ENCODE measurements at places on chromosomes 11 and 22.

GRCh38 chr11:118108513-118108912, 21.8 kb upstream of the SMIM35 start:
- H3K27me3 ChIP-seq = no peaks in the 10 kb centered on the region
- no peak overlapping the region for H3K4me3 ChIP-seq
- no peaks in the 10 kb centered on the region for H3K36me3 ChIP-seq
- H3K4me1 ChIP-seq = no peaks in the 10 kb centered on the region
- H3K27ac ChIP-seq = no peak overlapping the region

DNA sequence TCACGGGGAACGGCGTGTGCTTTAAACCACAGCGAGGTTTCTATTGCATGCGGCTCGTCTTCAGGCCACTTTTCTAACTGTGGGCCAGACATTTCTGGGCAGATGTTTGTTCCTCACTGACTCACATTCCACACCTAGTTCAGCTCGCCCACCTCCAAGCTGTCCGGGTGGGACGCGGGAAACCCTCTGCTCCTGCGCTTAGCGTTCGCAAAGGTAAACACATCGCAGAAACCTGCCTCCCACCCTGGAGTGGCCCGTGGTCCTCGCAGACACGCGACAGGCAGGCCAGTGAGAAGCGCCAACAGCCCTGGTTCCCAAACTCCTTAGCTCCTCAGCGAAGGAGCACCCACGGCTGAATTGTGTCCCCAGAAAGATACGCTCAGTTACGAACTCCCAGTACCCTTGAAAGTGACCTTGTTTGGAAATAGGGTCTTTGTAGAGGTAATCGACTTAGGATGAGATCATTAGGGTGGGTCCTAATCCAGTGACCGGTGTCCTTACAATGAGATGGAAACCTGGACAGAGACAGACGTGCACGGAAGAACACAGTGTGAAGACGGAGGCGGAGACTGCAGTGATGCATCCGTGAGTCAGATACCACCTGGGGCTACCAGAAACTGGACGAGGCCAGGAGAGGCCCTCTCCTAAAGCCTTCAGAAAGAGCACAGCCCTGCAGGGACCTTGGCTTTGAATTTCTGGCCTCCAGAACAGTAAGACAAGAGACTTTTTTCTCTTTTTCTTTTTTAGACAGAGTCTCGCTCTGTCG, 82.7 kb downstream of the CELSR1 start:
- H3K4me3 ChIP-seq = no peak overlapping the region
- DNase-seq = no peak
- no peak overlapping the region for H3K27ac ChIP-seq
- H3K27me3 ChIP-seq = no peaks in the 10 kb centered on the region

DNA sequence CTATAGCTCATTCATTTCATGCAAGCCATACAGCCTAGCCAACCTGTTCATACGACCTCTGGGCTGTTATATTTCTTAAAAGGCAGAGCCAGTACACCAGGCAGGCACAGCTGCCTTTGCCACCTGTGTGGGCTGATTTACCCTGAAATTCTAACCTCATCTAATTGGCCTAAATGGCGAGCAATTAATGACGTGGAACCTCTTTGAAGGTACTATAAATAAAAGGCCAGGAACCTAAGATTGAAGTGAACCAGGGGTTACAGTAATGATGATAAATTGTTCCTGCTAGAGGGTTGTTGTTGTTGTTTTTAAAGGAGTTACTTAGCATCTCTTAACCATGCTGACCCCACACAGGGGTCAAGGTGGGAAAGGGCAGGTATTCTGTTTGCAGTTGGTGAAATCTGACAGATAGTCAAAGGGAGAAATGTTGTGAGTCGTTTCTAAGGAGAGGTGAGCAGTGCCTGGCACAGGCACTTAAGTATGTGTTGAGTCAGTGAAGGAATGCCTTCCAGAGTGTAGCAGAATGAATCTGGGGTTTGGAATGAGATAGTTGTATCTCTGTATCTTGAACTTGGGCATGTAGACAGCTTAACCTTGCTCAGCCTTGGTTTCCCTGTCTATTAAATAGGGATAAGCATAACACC, 213.5 kb upstream of the NAV2 start:
- no peak for DNase-seq
- H3K4me3 ChIP-seq = no peak overlapping the region
- no peaks in the 10 kb centered on the region for H3K4me1 ChIP-seq
- H3K36me3 ChIP-seq = no peaks in the 10 kb centered on the region

DNA sequence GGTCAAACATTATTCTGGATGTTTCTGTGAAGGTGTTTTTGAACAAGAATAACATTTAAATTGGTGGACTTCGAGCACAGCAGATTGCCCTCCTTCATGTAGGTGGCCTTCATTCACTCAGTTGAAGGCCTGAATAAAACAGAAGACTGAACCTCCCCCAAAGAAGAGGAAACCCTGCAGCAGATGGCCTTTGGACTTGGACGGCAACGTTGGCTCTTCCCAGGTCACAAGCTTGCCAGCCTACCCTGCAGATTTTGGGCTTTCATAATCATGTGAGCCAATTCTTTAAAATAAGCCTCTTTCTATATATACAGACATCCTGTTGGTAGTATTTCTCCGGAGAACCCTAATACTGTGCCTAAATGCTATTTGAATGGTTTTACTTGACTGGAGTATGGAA, 432.2 kb upstream of the NARS2 start:
- no peak overlapping the region for H3K4me3 ChIP-seq
- H3K4me1 ChIP-seq = no peaks in the 10 kb centered on the region
- H3K36me3 ChIP-seq = no peaks in the 10 kb centered on the region
- no peak overlapping the region for H3K27ac ChIP-seq

DNA sequence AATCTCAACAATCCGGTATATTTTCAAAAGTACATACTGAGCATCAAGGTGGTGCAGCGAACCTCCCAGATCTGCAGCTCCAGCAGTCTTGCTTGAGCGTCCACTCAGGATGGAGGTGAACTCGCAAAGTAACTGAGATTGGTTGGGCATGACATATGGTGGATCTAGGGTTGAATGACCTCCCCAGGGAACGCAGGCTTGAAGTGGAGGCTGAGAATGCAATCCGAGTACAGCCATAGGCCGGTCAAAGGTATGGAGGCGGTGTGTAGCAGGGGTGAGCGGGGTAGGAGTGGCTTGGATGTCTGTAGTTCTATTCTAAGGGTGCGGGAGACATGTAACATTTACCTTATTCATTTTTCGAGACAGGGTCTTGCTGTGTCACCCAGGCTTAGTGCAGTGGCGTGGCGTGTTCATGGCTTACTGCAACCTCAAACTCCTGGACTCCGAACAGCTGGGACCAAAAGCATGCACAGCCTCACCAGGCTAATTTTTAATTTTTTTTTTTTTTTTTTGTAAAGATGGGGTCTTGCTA, 631 bp upstream of the C22orf39 start:
- peak overlapping the region; percentile 73 for H3K4me3 ChIP-seq
- peak; percentile 77 for DNase-seq
- H3K4me1 ChIP-seq = no peaks in the 10 kb centered on the region
- no peaks in the 10 kb centered on the region for H3K36me3 ChIP-seq

DNA sequence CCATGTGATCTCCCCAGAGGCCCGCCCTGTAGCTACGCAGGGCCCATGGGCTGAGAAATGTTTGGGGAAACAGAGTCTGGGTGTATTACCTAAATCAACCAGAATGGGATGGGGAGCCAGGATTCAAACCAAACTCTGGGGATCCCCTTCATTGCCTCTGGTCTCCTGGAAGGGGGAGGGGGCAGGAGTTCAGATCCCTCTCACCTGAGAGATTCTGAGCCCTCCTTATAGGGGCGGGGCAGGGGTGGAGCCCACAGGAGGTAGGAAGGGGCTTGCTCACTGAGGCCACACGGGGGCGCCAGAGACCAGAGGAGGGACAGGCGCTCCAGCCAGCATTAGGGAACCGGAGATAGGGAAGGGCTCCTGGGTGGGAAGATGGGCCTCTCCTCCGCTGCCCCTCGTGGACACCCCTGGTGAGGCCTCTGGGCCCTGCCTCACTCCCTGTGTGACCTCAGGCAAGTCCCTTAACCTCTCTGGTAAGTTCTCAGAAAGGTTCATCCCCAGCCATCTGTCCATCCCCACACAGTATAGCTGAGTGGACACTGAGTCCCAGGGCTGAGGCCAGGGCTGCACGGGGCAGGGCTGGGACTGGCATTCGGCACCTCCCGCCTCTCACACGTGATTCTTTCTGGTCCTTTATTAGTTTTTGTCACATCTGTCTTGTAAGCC, 2.7 kb upstream of the CDC42BPG start:
- no peaks in the 10 kb centered on the region for H3K27me3 ChIP-seq
- H3K4me3 ChIP-seq = no peak overlapping the region
- peak overlapping the region; percentile 94 for H3K27ac ChIP-seq
- no peaks in the 10 kb centered on the region for H3K36me3 ChIP-seq
- DNase-seq = peak; percentile 97

- no peak overlapping the region for H3K4me3 ChIP-seq
- no peaks in the 10 kb centered on the region for H3K4me1 ChIP-seq
- no peak for DNase-seq
- H3K27me3 ChIP-seq = no peaks in the 10 kb centered on the region
- no peaks in the 10 kb centered on the region for H3K36me3 ChIP-seq
Measured at GRCh38 chr22:45512363-45512762, 9.7 kb downstream of the FBLN1 start.

DNA sequence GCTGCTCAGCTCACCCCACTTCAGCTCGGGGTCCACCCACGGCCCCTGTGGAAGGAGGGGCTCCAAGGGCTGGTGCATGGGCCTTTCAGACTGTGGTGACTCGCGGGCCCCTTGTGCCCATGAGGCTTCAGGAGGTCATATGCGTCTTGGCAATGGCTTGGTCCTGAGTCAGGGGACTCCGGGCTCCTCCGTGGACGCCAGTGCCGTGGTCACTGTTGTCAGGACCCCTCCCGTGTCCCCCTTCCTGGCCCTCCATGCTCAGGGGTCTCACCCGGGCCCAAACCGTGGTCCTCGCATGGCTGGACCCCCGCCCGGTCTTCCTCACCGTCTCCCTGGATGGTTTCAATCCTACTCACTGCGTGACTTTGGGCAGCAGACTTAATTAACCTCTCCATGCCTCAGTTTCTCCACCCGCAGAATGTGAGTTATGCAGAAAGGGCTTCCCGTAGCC, 436.4 kb downstream of the TBC1D22A start:
- DNase-seq = no peak
- H3K27ac ChIP-seq = no peak overlapping the region
- no peaks in the 10 kb centered on the region for H3K27me3 ChIP-seq
- no peaks in the 10 kb centered on the region for H3K4me1 ChIP-seq
- H3K36me3 ChIP-seq = no peaks in the 10 kb centered on the region

DNA sequence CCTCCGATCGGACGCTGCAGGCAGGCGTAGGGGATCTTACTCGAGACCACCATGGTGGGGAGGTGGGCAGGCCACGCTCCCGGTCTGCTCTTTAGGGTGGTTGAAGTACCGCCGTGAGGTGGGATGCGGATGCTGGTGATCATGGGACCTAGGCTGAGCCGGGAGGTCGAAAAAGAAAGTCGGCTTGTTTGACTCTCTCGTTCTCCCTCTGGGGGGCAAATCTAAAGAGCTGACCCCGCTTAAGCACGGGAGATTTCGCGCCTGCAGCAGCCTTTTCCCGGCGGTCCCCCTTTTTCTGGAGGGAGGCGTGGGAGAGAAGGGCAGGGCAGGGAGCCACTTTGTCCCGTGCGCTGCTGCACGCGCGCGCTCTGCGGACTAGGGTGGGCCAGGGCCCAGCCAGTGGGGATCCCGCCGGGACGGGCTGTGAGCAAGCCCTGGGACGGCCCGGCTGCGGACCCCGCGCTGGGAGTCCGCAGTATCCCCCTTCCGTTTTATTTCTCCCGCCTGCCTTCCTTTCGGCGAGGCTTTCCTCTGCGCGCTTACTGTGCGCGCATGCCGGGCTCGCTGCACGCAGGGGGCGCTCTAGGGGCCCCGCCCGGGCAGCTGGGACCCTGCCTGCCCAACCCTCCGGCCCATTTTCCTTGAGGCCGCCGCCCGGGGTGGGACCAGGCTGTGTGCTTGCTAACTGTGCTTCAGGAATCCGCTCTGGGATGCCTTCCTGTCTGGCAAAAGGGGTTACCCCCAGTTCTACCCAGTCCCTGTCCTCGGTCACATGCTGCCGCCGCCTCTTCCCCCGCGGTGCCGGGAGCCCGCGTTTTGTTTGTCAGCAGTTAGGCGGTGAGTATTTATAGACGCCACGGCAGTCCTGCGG, 81.0 kb downstream of the PRR5L start:
- peaks cover 11% of the 10 kb centered on the region for H3K36me3 ChIP-seq
- DNase-seq = peak; percentile 83
- peak overlapping the region; percentile 84 for H3K27ac ChIP-seq
- peaks cover 52% of the 10 kb centered on the region for H3K4me1 ChIP-seq

- H3K4me1 ChIP-seq = no peaks in the 10 kb centered on the region
- no peak overlapping the region for H3K27ac ChIP-seq
- H3K27me3 ChIP-seq = no peaks in the 10 kb centered on the region
- DNase-seq = no peak
- no peaks in the 10 kb centered on the region for H3K36me3 ChIP-seq
Measured at GRCh38 chr11:59862252-59862651, 4.0 kb downstream of the TCN1 start.

GRCh38 chr11:110720431-110721275, 8.4 kb upstream of the ARHGAP20 start:
- DNase-seq = no peak
- H3K27ac ChIP-seq = no peak overlapping the region
- H3K4me3 ChIP-seq = no peak overlapping the region
- no peaks in the 10 kb centered on the region for H3K27me3 ChIP-seq
- no peaks in the 10 kb centered on the region for H3K4me1 ChIP-seq
- H3K36me3 ChIP-seq = no peaks in the 10 kb centered on the region

DNA sequence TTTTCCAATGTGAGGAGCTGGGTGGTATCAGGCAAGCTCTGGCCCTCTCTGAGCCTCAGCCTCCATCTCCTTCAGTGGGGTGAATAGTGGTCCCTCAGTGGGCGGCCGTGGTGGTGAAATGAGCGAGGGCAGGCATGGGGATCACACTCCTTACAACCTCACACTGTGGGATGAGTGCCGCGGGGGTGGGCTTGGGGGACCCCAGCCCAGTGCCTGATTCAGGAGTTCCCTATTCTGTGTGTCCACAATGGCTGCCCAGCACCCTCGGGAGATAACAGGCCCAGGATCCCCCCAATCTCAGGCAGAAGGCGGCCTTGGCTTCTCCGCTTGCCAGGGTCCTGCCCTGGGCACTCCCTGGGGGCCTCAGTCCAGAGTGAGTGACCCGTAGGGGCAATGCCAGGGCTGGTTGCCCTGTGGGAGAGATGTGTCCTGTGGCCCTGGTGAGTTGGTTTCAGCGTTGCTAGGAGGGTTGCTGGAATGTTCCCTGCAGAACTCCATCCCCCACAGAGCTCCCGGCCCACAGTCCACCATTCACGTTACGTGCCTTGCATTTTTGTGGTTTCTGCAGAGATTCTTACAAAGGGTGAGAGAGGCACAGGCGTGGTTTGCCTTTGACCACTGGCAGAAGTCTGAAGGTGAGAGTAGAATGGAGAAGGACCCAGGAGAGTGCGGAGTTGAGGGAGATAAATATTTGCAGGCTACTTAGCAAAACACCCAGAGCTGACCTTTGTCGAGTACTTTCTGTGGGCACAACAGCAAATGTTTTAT, 2.9 kb downstream of the ALDH3B1 start:
- H3K4me3 ChIP-seq = no peak overlapping the region
- H3K27me3 ChIP-seq = no peaks in the 10 kb centered on the region
- H3K27ac ChIP-seq = peak overlapping the region; percentile 79
- no peaks in the 10 kb centered on the region for H3K36me3 ChIP-seq

Measured in Peyer's patch (tissue), 4 donors.